ENCODE measurements at places on chromosomes 3 and 15.

GRCh38 chr3:33062866-33063265, 34.1 kb downstream of the GLB1 start:
- no peak for DNase-seq

GRCh38 chr3:12155828-12156227, 2.9 kb downstream of the TIMP4 start:
- no peak for DNase-seq

- no peak for DNase-seq
Observed at GRCh38 chr3:150035301-150035779, 64.6 kb upstream of the PFN2 start.

DNA sequence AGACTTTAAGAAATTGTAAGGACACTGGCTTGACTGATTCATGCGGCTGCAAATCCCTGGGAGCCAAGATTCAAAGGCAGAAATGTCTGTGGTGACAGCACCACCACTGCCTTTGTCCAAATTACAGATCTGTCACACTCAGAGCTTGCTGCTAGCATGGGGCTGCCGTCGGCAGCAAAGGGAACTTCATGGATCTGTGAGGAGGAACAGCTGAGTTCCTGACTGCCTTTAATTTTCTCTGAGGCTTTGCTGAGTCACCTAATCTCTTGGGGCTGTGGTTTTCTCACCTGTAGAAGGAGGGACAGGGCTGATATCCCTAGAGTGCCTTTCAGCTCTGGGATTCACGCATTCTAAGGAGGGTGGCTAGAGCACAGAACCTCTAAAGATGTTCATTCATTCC, 4.1 kb upstream of the PAK6 start:
- no peak for DNase-seq

DNA sequence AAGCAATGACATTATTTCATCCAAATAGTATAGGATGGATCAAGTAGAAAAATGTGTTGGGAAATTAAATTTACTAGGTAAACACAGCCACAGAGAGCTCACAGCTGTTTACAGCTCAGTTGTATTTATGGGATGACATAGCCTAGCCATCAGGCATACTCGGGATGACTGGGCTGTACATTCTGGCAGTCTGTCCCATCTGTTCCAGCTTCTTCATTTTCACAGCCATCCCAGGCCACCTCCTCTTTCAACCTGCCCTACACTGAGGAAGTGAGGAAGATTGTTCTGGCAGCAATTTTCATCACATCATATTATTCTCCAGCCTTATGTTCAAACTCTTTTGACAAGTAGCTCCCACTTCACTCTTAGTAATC, 98.4 kb upstream of the PFN2 start:
- DNase-seq: no peak

DNA sequence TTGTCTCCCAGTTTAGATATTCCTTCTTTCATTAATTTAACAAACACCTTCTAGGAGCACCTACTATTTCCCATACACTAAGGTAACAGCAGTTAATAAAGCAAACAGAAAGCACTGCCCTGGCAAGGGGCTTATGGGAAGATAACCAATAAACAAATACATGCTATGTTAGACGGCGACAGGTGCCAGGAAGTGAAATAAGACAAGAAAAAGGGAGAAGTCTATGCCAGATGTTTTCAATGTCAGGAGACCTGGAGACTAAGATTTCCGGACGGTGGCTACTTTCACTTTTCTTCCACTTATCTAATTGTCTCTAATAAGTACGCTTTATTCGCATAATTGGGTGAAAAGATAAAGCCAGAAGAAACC, 32.5 kb upstream of the ZNF445 start:
- no peak for DNase-seq

DNA sequence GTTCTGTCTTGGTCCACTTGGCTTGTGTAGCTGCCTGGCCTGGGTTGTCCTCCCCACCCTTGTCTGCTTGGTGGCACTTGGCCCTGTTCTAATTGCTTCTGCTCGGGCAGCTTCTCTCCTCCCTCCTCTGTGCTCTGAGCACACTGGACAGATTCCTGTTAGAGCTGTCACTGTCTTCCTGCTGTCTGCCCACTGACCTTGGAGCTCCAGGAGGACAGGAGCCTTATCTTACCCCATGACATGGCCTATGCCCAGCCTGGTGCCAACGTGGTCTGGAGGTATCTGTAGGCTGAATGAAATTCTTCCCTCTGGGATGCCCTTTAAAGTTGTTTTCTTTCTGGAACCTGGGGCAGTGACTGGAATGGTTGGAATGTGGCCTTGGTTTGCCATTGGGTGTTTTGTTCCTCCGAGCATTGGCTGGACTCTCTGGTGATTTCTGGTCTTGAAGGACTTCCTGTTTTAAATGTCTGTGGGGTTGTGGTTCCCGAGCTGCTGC, 94.1 kb downstream of the FAM43A start:
- no peak for DNase-seq

- no peak for DNase-seq
Observed at GRCh38 chr3:111080413-111080812, 8.8 kb downstream of the NECTIN3 start.

GRCh38 chr15:59515190-59515589, 77.2 kb downstream of the FAM81A start:
- no peak for DNase-seq

DNA sequence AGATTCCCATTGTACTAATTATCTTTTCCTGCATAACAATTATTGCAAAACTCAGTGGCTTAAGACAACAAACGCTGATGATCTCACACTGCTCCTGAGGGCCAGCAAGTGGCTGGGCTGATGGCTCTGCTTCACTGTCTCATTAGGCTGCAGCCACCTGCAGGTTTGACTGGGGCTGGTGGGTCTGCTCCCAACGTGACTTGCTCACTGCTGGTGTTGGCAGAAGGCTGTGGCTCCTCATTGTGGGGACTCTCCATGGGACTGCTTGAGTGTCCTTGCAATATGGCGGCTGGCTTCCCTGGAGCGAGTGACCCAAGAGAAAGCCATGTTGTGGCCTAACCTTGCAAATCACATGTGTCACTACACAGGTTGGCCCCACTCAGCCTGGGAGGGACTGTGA, 71.1 kb downstream of the PLXNA1 start:
- DNase-seq: no peak

GRCh38 chr15:66288093-66288492, 5.3 kb upstream of the DIS3L start:
- no peak for DNase-seq

DNA sequence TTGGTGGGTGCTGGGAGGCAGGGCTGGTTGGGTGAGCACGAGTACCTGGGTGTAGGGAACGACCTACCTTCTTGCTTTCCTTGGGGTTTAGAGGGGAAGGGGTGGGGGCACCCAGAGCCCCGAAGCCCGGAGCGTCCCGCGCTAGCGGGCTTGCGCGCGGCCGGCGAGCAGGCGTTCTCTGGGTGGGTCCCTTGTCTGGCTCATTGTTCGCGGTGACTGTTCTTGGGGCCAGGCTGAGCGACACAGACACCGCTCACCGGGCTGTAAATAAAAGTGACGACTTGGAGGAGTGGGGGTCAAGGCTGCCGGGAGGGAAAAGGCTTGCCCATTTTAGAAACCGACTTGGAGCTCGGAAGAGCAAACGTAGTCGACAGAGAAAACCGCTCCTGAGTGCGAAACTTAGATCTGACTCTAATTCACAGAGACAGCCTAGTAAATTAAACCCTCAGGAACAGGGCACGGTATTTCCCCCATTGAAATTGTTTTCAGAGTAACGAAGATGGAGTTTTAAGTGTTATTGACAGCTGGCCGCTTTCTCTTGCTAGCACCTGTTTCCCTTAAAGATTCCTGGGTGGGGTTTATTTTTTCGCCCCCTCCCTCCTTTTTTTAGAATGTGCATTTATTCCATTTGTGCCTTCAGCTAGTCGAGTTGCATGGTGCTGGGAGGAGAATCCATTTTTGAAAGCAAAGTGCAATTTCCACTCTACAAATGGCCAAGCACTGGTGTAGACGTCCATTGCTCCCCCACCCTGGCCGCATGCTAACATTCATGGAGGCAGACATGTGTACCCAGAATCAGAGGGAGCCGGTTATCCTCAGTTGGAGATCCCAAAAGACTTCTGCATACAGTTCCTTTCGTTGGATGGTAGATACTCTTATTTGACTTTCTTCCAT, 532.1 kb upstream of the SEMA6D start:
- DNase-seq: peak; percentile 11

DNA sequence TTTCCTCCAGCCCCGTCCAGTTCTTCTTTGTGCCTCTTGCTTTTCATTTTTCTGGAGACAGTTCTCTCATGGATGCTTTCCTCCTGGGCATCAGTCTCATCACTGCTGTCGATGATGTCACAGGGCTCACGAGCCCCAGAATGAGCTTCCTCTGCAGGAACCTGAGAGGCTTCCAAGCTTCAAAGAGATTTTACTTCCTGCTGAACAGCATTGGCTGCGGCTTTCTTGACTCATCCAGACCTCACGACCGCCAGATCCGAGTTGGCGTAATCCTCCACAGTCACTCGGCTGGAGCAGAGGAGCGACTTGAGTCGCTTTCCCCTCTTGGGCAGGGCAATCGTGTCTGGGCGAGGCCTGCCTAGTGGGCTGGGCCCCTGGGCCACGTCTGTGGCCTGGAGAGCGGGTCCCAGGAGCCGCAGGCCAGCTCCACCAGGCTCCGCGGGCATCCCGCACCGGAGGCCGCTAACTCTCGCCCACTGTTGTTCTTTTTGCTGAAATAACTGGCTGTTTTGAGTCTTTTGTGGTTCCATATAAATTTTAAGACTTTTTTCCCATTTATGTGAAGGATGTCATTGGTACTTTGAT, 20.8 kb upstream of the FAN1 start:
- DNase-seq: no peak

DNA sequence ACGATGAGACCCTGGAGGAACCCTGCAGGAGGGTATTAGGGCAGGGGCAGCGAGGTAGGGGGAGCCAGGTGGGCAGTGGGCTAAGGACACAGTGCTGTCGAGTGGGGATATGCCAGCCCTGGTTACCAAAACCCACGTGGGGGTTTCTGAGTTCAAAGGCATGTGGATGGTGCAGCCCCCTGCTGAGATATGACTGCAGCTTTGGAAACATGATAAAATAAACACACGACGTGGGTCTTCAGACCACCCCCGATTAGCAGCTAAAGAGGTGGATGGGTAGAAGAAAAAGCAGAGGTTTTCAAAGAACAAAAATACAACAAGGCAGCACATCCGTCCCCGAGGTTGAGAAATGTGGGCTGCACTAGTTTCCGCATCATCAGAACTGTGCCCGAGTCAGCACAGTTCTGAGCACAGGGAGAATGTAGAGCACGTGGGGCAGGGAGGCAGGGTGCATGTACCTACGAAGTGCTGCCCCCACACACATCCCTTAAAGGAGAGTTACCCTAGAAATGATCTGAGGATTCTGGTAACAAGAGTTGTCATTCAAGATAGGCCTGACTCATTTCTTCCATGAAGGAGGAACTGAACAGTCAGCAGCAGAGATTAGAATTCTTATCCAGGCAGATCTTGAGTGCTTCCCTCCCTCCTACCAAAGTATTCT, 121.3 kb downstream of the RPLP1 start:
- DNase-seq: no peak

DNA sequence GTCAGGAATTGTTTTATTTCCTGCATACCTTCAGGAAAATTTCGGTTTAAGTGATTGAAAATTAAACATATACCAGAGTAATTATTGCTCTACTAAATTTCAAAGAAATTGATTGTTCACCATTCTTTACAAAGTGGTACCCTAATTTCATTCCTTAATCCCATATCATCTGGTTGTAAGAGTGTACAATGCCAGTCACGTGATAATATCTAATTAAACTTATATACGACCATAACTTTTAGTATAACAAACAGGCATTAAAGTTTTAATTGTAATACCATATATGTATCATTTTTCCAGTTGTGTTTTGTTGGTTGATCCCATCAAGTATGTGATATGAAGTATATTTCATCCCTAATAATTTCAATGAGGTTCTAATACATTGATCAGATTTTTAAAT, 74.8 kb upstream of the PLSCR5 start:
- DNase-seq: no peak

GRCh38 chr3:62149962-62150361, 223.4 kb downstream of the FEZF2 start:
- no peak for DNase-seq

DNA sequence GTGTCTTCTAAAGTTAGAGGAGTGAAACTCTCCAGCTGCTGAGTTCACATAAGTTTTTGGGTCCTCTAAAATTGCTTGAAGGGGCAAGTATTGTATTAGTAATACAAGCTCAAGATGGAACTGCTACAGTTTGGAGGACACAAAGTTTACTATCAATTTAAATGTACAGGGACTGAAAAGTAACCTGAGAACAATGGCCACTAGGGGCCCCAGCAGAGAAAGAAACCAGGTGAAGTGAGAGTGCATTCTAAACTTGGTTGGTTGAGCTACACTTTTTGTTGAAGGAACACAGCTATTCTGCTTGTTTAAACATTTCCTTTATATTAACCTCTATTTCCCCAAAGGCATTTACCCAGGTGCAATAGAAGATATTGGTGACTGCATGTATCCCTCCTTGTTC, 755.5 kb downstream of the GBE1 start:
- DNase-seq: no peak

- no peak for DNase-seq
Observed at GRCh38 chr3:138332472-138333073, 2.9 kb upstream of the NME9 start.

DNA sequence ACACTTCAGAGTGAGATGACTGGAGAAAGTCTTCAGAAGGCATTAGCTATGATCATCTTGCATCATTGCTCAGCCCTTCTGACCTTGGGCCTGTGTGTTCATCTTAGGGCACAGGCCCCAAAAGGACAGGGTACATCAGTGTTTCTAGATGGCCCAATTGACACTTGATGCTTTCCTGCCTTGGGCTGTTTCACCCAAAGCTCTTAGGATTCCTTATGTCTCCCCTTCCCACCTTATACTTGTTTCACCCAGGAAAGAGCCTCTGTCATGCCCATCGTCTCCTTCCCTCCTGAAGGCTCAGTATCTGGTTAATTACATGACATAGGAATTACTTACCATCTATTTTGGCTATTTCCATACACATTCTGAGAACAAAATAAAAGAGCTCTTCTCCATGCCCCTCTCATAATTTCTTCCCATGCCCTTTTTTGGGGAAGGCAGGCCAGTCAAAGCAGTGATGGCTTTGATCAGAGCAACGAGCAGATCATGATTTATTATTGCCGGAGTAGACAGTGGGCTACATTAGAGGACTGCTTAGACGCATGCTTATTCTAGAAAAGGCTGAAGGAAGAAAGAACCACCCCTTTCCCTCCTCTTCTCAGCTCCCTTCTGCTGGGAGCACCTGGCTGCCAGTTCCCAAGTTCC, 72.9 kb downstream of the GHSR start:
- no peak for DNase-seq

DNA sequence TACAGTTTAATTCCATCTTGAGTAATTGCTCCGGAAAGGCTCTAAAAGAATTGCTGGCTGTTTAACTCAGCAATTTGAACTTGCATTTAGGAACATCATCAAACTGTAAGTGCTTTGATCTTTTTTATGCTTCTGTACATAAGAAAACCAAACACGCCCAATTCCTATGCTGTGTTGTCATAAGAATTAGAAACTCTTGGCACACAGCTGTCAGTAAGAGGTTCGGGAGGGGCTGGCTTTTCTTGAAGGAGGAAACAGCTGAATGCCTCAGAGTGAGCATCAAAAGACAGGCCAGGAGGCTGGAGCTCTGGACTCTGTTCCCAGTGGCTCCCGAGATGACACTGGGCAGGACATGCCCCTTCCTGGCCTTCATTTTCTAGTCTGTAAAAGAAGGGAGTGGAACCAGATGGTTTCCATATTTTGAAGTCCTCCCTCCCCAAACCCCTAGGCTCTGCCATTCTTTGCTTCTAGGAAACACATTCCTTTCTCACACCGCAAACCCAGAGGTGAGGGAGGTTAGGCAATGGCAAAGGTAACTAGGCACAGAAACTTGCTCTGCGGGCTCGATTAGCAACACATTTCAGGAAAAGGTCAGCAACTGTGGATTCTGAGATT, 73.7 kb upstream of the DLG1 start:
- no peak for DNase-seq

- no peak for DNase-seq
Observed at GRCh38 chr3:59731943-59732342, 682.1 kb upstream of the CFAP20DC start.
